ENCODE measurements at places on chromosomes 16 and 17.

- DNase-seq = no peak
Measured at GRCh38 chr17:78933959-78934568, 8.9 kb upstream of the TIMP2 start.

DNA sequence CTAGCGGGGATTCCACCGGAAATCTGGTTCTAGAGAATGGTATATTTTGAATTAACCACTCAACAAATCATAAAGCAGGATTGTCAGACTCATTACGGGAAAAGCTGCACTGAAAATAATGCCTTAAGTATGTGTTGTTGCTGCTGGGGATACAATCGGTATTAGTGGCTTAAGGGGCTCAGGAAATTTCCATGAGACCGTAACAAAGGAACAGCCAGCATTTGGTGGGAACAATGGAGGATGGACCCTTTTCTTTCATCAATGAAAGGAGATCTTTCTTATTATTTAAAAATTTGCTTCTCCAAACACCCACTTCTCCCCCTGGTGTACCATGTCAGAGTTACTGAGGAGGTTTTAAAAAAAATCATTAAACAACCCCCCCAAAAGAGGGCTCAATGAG lies 342.6 kb upstream of the ZFHX3 start:
- DNase-seq = no peak

- DNase-seq = peak; percentile 39
Measured at GRCh38 chr17:68398691-68399637, 58.3 kb downstream of the WIPI1 start.

- DNase-seq = no peak
Measured at GRCh38 chr16:57192720-57193486, 6.8 kb downstream of the RSPRY1 start.

DNA sequence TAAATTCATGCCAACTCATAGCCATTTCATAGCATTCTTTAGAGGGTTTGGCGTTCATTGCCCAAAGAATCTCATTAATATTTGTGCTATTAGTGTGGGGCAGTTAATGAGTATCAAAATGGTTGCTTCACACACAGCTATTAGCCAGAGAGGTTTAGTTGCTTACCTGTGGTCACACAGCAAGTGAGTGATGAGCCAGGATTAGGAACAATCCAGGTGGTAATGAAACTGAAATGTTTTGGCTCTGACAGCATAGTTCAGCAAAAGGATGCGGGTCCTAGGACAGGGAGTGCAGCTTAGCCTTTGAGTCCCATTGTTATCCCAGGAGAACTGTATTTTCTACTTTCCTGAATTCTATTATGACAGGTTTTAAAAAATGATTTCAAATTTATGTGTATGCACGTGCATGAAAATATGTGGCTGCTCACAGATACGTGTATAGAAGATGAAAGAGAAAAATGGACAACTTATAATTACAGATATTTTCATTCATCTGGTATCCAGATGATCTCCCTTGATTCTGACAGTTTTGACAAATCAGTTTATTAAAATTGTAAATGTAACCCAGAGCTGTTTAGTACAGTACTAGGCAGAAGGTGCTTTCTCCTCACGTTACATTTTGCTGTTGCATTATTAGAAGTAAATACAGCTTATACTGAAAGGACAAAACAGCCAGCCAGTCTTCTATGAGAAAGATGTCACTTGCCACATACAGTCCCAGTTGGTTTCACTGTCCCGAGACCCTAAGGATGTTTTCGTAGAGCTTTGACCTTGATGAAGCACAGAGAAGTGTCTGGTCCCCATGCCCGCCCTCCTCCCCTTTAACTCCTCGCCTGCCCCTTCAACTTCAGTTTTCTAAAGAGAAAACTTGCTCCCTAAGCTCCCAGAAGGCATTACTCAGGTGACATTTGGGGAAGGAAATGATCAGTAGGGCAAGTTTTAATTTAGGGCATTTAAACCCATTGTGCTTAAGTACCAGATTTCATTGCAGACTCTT lies 99.8 kb upstream of the TBX2 start:
- no peak for DNase-seq
